COLO829 (cell line): ENCODE measurements at places on chromosomes 5 and 9.

- DNase-seq, result no peak
Observed at GRCh38 chr9:89999534-90000370, 394.9 kb downstream of the GADD45G start.

DNA sequence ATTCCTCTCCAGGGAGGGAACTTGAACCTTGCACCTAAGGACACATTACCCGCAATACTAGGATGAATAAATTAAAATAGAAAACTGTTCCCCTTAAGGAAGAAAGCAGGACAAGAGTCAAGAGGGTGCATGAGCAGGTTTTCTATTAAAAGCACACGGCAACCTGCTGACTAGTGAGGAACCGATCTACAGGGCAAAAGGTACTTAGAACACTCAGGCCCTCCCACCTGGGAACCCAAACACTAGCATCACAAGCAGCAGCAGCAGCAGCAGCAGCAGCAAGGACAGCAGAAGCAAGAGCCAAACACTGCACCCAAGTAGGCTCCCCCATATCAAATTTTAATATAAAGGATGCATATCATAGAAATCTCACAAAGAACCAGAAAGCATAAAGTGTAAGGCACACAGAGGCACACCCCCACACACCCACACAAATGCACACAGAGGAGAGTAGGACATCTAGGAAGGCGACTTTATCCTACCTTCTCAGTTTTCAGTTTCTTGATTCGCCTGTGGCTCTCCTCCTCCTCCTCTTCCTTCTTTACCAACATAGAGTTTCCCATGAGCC, 2.8 kb downstream of the ZNF608 start:
- DNase-seq, result no peak

DNA sequence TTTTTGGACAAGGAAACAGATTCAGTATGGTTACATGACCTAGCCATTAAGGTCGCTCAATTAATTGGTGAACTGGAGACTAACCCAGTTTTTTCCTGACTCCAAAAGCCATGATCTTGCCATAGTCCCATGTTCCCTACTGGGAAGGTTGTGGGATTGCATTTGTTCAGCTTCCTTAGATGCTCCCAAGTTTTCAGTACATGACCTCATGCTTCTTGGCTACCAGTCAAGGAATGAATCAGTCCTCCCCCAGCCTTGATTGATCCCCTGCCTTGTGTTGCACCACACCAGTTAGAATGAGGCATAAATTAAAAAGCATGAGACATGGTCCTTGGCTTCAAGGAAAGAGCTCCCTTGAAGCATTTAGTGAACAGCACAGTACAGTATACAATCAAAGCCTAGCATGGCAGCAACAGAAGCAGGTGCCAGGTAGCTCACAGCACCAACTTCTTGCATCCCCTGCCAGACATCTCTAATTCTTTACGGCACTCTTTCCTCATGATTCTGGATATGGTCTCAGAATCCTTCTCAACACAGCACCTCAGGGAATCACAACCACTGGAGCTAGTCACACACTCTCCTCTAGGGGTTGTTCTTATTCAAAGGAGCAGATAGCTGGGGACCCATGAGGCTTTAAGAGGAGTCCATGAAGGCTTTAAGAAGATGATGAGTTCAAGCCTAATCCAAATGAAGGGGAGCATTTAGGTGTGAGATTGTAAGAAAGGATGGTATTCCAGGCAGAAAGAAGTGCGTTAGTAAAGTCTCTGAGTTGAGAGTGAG, 295.5 kb upstream of the CLINT1 start:
- no peak for DNase-seq

DNA sequence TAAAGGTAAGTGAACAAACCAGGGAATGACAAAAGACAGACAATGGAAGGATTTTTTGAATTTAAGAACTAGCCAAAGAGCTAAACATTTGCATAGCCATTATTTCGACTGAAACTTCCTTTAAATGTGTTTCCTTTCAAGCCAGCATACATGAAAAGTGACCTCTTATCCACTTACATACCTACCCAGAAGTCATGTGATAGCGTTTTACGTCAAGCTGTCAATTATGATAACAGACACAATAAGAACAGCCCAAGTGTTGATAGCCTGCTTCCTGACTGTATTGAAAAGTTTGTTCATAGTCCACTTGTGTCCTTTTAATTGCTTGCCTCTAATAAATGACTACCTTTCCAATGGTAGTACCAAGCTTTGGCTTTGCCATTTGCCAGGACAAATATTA, 206.0 kb downstream of the NFIB start:
- DNase-seq, result no peak

DNA sequence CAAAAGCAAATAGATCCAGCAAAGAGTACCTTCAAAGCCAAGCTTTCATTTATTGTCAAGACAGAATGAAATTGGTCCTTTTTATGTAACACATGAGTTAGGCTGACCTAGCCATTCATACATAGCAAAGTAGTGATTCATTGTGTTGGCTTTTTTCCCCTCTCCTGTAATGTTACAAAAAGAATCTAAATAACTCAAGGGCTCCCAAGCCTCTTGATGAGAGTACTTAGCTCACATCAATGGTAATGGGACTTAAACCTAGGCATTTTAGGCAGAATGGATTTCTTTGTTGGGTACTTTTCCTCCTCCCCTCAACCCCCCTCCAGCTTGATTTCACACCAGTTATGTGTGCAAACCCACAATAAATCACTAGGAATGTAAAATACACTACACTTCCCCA, 123.7 kb downstream of the EBF1 start:
- DNase-seq, result no peak

GRCh38 chr5:132383984-132384383, 14.5 kb downstream of the SLC22A5 start:
- no peak for DNase-seq

DNA sequence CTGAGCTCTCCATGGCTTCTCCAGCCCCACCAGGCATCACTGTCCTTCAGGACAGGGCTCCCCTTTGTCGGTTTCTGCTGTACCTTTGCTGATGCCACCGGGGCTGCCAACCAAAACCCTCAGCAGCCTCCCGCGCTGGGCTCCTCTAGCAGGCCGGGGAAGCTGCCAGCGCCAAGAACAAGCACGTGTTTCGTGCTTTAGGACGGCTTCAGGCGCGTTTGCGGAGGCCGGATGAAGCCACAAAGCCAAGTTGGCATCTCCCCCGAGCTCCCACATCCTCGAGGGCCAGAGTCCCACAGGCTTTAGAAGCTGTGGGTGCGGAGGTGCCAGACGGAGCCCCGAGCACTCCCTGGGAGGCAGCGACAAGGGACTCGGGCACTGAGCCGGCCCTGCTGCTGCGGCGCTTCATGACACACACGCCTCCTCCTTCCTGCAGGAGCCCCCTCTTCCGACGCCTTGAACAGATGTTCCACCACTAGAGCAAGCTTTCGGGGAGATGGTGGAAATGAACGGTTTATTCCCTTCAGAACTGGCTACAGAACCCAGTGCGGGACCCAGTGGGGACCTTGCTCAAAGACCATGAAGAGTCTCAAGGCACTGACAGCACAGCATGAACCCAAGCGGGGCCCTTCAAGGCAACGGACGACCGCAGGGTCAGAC, 36.7 kb downstream of the SARDH start:
- DNase-seq, result no peak

DNA sequence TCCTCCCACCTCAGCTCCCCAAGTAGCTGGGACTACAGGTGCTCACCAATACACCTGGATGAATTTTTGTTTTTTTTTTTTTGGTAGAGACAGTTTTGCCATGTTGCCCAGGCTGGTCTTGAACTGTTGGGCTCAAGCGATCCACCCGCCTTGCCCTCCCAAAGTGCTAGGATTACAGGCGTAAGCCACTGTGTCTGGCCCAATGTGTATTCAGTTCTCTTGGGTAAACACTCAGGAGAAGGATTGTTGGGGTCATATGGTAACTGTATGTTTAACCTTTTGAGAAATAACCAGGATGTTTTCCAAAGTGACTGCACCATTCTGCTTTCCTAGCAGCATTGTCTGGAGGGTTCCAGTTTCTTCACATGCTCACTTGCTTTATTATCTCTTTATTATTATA, 67.4 kb downstream of the TNPO1 start:
- DNase-seq, result no peak

DNA sequence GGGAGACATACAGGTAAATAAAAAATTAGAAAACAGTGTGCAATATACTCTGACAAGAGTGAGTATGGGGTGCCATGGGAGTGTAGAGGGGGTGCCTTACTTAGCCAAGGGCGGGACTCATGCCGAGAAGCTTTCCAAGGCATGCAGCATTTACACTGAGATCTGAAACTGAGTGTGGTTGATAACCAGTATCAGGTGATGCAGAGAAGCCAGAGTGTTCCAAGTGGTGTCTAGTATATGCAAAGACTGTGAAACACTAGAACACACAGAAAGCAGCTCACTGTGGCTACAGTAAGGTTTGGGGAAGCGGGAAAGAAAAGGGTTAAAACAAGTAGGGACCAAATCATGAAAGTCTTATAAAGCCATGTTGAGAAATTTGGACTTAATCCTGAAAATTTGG, 30.5 kb upstream of the ERBIN start:
- no peak for DNase-seq

DNA sequence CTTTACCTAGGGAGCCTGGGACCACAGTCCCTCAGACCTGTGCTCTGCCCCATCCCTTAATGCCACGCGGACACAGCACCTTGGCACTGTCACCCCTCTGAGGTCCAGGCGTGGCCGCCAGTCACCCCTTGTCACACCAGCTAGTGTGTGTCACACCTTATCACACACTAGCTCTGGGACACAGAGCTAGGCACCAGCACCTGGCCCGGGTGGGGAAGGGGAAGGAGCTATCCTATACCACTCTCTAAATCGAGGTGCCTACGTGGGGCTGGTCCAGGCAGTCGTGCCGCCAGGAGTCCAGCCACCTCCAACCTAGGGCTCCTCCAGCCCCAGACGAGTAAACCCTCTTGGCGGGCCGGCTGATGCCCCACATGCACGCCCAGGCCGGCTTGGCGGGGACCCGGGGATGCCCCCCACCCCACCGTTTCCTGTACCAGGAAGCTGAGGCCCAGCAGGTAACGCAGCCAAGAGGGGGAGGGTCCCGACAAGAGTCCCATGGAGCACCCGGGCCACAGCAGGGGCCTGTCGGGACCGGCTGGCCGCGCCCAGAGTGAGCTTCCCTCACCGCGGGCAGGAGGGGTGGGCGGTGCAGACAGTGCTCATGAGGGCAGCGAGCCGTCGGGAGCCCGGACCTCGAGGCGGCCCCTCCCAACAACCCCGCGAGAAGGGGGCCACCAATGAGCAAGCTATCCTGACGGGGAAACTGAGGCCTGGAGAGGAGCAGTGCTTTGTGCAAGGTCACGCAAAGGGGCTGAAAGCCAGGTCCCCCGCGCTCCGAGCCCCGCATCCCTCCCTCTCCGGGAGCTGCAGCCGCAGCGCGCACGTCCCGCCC, 550 bp downstream of the CORO2A start:
- no peak for DNase-seq

DNA sequence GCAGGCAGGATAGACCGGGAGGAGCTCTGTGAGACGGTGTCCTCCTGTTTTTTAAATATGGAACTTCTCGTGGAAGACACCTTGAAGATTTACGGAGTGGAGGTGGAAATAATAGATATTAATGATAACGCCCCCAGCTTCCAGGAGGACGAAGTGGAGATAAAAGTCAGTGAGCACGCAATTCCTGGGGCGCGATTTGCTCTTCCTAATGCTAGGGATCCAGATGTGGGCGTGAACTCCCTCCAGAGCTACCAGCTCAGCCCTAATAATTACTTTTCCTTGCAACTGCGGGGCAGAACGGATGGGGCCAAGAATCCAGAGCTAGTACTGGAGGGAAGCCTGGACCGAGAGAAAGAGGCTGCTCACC, 621 bp downstream of the PCDHGA11 start:
- no peak for DNase-seq

- DNase-seq, result no peak
Observed at GRCh38 chr9:3676766-3677165, 151.0 kb upstream of the RFX3 start.

DNA sequence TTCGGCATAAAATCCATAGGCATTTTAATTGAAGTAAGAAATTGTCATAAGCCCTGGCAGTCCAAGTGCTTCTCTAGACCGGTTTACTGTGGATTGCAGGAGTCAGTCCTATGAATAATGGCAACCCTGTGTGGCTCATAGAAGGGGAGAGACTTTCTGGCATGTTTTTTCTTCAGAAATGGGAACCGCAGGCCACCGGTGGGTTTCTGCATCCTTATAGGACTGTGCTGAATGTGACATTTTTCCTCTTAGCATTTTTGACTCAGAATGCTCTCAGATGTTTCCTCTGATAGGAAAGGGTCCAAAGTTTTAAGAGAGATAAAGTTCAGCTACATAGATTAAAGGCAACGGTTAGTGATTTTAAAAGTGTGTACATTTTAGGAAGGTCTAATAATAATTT, 6.3 kb downstream of the DAPK1 start:
- no peak for DNase-seq

DNA sequence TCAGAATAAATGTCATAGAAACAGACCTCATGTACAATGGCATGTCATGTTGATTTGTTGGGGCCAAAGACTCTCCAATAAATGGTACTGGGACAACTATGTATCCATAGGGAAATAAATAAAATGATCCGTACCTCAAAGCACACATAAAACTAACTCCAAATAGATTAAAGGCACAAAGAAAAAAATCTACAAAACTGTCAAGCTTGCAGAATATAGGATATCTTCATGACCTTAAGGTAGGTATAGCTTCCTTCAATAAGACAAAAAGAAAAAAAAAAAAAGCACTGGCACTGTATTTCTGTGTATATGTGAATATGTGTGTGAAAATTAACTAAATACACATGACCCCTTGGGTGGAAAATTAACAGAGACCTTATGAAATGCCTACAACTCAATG, 101.9 kb downstream of the DIRAS2 start:
- DNase-seq, result no peak

DNA sequence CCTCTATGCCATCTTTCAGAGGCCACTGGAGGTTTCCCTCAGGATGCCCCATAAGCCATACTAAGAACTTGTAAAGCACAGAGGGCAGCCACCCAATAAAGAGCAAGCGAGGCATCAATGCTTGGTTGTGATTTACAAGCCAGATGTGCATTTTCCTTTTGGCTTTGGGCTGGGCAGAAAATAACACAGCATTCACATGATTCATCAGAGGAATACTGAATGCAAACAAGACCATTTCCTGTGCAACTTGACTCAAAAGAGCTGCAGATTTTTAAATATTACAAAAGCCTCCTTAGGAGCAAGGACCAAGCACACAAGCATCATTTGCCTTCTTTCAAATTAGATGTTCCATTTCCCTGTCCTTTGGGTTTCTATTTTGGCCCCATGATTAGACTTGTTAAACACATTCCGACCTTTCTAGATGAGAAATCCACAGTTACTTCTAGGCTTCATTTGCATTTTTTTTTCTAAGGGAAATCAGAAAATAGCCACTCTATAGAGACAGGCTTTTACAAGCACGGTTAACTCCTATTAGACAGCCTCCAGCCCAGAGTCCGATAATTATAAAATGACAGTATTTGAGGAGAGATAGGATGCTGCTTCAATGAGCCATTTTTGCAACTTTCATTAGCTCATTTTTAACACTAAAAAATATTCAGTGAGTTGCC, 207.8 kb downstream of the SEMA5A start:
- peak; percentile 11 for DNase-seq

DNA sequence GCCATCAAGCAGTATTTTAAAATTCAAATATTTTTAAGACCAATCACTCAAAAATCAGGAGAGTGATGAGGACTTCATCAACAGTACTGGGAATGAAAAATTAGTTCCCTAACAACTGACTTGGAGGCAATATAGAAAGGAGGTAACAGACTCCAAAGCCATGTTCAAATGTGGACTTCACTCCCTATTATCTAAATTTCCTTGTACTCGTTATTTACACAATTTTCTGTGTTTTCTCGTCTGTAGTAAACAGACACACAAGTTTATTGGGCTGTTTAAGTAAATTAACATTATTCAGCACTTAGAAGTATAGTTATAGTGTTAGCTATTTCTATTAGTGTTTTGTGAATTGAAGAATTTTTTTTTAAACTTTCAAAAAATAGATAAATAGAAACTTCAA, 159.5 kb upstream of the FTMT start:
- DNase-seq, result no peak
